Bladder microvascular endothelial cell (primary cell): ENCODE measurements at places on chromosomes 16 and 17. TPM values are rescaled to one million over a fixed set of nuclear protein-coding genes. Genes with fewer than 3 reads are reported as not detected.

The NOL11 gene
- 24.3 and 42.0 TPM in 2 replicates for total RNA-seq

The WNT3 gene
- total RNA-seq: 0.97 and 1.1 TPM in 2 replicates

The MPHOSPH6 gene
- total RNA-seq: 19.9 and 28.4 TPM in 2 replicates

The PMFBP1 gene
- under 0.01 TPM in 1 of 2 replicates, not detected in the other for total RNA-seq

The ASB16 gene
- not detected in 2 replicates for total RNA-seq

The SPATA32 gene
- total RNA-seq: not detected in 2 replicates

The RND2 gene
- 0.16 and 0.19 TPM in 2 replicates for total RNA-seq

The KCNH6 gene
- 0.06 TPM in 1 of 2 replicates, not detected in the other for total RNA-seq

The DPEP3 gene
- 0.16 TPM in 1 of 2 replicates, not detected in the other for total RNA-seq

The TTYH2 gene
- 0.32 and 0.82 TPM in 2 replicates for total RNA-seq
